ENCODE measurements at places on chromosomes 11 and 22.

- no peak for DNase-seq
Measured at GRCh38 chr11:10388574-10388973, 66.5 kb upstream of the AMPD3 start.

DNA sequence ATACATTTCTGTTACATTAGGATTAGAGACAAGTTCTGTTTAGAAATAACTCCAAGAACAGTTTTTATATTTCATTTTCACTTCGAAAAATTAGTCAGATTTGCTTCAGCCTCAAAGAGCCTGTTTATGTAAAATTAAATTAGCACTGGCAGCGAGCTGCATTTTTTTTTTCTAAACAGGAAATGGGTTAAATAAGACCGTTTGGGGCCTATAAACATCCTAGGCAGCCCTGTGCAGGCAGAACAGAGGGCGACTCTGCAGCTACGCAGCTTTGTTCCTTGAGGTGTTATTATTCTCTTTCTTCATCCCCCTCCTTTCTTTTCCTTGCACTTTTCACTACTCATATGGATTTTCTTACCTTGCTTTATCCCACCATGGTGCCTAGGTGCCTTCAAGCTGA lies 48.7 kb downstream of the CWC15 start:
- no peak for DNase-seq

DNA sequence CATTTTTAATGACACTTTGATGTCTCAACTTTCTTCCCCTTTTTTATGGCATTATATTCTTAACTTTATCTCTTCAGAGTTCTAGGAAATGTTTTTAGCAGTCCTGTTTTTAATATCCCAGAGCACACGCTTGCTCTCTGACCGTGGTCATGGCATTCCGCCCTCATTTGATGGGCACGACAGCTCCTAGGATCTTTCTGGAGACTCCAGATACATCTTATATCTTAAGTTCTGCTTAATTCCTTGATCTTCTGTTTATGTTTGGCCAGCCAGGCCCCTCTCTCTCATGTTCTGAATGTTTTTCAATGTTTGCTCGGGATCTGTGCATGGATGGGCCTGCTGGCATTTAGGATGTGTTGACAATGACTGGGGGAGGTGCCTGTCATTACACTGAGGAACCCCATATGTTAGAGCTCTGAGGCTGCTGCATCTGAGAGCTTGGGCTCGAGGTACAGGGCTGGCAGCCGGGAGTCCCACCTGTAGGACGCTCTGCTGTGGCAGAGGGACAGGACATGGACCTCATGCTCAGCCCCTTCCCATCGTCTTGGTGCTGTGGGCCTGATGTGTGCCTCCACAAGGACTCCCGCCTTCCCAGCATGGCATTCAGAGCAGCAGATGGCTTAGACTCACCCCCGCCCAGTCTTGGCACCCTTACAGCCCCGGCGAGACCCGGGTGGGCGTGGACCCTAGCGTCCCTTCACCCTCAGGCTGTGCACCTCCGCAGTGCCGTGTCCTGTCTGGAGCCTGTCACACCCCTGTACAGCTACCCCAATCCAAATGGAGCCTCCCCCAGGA lies 75.0 kb downstream of the CDKN1C start:
- no peak for DNase-seq

- DNase-seq = no peak
Measured at GRCh38 chr11:115698243-115698642, 194.0 kb upstream of the CADM1 start.

- DNase-seq = no peak
Measured at GRCh38 chr11:109707411-109707810, 285.4 kb downstream of the C11orf87 start.

DNA sequence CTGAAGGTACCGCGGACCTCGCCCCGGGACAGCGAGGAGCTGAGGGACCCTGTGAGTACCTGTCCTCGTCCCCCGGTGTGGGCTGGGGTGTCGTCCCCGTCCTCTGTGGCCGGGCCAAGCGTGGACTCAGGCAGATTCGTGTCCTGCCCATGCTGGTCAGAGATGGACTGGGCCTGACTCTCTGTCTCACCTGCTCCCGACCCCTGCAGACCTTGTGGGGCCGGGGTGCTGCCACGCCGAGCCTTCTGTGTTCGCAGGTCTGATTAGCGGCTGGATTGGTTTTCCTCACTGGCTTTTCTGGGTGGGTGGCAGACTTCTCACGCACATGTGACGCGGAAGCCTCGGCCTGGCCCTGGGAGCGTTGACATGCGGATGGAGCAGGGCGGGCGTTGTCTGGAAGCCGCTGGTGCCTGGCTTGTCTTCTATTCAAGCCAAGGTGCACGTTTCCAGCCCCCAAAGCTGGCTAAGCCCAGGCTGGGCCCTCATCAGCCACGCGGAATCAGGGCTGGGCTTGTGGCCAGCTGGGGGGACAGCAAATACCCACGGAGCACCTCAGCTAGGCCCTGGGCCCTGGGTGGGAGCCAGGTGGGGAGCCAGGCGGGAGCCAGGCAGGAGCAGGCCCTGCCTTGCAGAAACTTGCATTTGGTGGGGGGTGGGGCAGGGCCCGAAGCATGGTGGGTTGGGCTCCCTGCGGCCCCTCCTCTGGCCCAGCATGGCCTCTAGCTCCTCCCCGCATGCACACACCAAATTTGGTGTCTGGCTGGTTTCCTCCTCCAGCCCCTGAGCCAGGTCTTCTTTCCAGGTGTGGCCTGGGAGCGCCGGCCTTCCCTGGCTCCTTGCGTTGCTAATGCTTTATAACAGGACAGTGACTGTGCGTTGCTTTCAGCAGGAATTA lies 7.0 kb downstream of the GRAMD4 start:
- no peak for DNase-seq

DNA sequence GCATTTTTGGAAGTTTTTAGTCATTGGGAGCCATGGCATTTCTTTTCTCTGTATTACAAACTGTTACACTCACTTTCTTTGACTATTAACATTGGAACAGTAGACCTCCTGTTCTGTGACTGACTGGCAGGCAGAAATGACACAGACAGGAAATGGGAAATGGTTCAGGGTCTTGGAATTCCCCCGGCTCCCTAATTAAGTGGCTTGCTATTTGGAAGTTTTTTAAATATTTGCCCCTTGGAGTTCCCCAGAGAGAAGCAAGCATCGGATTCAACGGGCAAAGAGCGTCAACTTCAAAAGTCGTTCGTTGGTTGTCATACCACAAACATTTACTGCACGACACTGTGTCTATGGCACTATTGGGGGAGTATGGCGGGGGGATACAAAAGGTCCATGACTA lies 1.1 kb upstream of the BIRC2 start:
- no peak for DNase-seq

- no peak for DNase-seq
Measured at GRCh38 chr22:44801476-44801875, 49.1 kb downstream of the ARHGAP8 start.

GRCh38 chr11:94673386-94673785 lies 94.8 kb upstream of the AMOTL1 start:
- no peak for DNase-seq

GRCh38 chr11:114262681-114263512 lies 33.3 kb upstream of the NNMT start:
- no peak for DNase-seq

DNA sequence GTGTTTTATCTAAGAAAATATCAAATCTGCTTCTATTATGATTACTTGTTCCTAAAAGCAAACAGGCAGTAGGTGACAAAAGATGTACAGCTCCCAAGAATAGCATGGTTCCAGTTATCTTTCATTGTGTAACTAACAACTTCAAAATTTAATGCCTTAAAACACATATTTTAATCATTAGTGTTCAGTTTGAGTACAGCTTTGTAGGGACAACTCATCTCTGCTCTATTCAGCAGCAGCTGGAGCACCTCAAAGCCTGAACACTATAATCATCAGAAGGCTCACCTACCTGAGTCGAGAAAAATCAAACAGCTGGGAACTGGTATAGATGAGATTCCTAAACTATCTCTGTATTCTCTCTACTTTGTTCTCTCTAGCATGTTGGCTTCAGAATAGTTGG lies 24.3 kb upstream of the OR5B12 start:
- no peak for DNase-seq

DNA sequence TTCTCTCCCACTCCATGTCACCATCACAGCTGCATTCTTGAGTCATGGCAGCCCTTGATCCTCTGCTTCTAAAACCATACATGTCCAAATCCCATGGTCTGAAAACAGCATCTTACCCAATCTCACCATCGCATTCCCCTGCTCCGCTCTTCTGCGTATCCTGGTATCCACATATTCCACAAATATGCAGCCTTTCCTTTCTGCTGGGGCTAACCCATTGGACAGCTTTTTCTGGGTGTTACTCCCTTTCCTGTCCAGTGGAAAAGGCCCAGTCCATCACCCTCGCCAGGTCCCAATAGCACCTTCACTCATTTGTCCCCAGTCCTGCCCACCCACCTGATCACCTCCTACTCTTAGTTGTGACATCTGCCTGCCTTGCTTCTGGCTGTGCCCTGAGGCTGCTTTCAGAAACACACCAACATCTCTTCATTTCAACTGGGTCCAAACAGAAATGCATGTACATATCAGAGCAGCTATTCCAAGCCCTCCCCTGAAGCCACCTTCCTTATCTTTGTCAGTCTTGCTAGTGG lies 237.6 kb upstream of the TBCEL start:
- no peak for DNase-seq

DNA sequence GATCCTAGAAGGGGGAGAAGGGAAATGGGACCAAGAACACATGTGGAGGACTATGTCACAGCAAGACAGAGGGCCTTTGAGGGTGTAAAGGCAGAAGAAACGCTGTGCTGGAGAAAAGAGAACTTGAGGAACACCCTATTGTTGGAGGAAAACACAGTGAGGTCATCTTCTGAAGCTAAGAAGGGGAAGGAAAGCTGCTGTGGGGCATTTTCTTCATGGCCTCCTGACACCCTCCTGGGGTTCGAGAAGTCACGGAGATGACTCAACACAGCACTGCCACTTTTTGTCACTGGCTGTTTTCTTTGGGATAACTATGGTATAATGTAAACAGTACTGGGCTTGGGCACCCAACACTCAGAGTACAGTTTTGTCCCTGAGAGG lies 492.6 kb upstream of the CADM1 start:
- no peak for DNase-seq

DNA sequence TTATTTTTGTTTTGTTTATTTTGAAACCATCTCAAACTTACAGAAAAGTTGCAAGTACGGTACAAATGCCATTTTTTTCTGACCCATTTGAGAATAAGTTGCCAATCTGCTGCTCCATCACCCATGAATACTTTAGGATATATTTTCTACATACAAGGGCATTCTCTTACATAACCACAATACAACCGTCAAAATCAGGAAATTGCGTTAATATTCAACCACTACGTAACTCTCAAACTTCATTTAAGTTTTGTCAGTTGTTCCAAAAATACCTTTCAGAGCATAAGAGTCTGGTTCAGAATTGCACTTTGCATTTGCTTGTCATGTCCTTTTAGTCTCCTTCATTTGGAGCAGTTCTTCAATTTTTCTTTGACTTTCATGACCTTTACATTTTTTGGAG lies 194.3 kb upstream of the BDNF start:
- no peak for DNase-seq

DNA sequence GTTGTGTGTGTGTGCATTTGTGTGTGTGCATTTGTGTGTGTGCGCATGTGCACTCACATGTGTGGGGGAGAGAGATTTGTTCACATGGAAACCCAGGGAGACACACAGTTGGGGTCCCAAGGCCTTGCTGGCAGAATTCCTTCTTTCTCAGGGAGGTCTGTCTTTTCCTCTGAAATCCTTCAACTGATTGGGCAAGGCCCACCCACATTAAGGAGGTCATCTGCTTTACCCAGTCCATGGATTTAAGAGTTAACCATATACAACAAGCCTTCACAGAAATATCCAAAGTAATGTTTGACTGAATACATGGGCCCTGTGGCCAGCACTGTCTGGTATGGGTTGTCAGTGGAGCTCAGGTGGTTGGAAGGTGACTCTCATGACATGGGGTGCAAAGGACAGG lies 641.4 kb downstream of the BRD1 start:
- no peak for DNase-seq

DNA sequence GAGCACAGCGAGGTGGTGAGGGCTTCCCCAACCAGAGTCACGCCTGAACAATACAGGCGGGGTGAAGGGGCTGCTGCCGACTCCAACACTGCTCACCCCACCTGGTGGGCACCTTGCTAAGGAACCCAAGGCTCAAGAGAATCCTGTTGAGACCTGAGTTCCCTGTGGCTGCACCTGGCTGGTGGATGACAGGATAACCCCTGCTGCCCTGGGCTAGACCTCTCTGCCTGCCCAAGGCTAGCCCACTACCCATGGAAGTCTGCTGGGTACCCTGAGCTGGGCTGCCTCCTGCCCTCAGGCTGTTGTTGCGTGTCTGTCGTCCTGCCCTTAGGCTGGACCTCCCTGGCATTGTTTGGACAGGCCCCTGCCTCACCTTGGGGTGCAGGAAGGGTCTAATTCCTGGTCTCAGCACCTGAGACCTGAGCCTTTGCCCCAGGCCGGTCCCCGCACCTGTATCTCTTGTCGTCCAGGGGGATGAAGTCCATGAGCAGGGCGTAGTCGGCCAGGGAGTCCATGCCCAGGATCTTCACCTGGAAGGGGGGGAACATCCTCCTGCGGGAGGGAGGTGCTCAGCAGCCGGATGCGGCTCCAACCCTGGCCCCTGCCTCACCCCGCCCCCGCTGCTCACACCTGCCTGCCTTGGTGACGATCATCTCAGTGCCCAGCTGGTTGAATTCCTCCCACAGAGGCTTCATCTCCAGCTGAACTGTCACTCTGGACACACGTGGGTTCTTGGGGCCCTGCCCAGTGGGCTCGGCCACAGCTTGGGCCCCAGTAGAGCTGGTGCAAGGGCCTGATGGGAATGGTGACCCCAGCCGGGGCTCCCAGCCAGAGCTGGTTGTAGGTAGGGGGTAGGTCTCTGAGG lies 4.9 kb upstream of the NUDT8 start:
- DNase-seq = no peak

DNA sequence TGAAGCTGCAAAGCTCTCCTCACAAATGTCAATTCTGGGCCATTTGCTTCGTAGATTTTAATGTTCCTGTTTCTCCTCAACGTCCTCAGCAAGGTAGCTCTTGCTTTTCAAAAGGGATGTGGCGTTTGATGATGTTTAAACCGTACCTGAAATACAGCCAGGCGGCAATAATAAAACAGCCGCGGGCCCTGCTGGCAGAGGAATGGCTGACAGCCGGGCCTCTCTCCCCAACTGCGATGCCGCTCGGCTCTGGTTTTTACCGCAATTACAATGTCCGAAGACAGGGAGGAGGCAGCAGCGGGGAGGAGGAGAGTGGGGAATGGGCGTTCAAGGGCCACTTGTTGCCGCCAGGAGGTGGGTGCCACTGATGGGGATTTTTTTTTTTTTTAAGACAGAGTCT lies 27.5 kb downstream of the MACROD1 start:
- no peak for DNase-seq

DNA sequence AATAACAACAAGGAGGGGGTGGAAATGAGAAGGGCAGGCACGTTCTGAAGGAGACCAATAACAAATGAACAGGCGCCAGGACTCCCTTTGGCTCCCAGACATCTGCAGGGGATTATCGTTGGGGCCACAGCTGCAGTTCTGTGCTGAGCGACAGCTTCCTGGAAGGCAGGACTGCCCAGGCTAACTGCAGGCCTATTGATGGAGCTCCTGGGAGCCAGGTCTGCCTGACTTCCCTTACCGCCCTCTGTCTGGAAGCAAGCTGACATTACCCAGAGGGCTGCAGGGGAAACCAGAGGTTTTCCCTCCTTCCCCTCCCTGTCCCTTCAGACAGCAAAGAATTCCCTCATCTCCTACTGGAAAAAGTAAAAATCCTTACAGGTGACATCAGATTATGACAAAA lies 5.0 kb downstream of the DRD2 start:
- DNase-seq = no peak
